Upper lobe of right lung (tissue), 1 donor: ENCODE measurements at places on chromosomes 1 and 21. TPM values are rescaled to one million over a fixed set of nuclear protein-coding genes. Genes with fewer than 3 reads are reported as not detected.

DNA sequence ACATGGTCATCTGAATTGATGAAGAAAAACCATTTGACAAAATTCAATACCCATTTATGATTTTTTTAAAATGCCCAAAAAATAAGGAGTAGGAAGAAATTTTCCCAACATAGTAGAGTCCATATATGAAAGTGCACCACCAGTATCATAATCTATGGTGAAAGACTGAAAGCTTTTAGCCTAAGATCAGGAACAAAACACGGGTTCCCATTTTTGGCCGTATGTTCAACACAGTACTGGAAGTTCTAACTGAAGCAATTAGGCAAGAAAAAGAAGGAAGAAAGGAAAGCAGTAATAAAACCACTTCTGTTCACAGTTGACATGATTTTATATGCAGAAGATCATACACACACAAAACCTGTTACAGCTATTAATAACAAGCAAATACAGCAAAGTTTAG, 227.8 kb upstream of the RAB4A start:
- no peak for DNase-seq
- no peaks in the 10 kb centered on the region for H3K36me3 ChIP-seq

GRCh38 chr21:36524477-36524876, 44.6 kb upstream of the CLDN14 start:
- H3K4me1 ChIP-seq, result no peaks in the 10 kb centered on the region
- H3K4me3 ChIP-seq, result no peak overlapping the region
- peaks cover 5% of the 10 kb centered on the region for H3K27me3 ChIP-seq
- no peaks in the 10 kb centered on the region for H3K36me3 ChIP-seq
- no peak overlapping the region for H3K27ac ChIP-seq

The HSD11B1 gene
- 16.9 TPM for total RNA-seq

The CFAP107 gene
- total RNA-seq, result not detected
